Left ventricle myocardium inferior (tissue), 1 donor: ENCODE measurements at places on chromosomes 2 and 18. TPM values are rescaled to one million over a fixed set of nuclear protein-coding genes. Genes with fewer than 3 reads are reported as not detected.

GRCh38 chr2:2546046-2546445 lies 215.0 kb upstream of the MYT1L start:
- no peak for DNase-seq

GRCh38 chr2:100568989-100569388 lies 6.2 kb downstream of the PDCL3 start:
- DNase-seq = no peak

GRCh38 chr18:8704361-8705237 lies 757 bp upstream of the MTCL1 start:
- peak; percentile 92 for DNase-seq

GRCh38 chr2:155256803-155257202 lies 558.3 kb downstream of the KCNJ3 start:
- no peak for DNase-seq

DNA sequence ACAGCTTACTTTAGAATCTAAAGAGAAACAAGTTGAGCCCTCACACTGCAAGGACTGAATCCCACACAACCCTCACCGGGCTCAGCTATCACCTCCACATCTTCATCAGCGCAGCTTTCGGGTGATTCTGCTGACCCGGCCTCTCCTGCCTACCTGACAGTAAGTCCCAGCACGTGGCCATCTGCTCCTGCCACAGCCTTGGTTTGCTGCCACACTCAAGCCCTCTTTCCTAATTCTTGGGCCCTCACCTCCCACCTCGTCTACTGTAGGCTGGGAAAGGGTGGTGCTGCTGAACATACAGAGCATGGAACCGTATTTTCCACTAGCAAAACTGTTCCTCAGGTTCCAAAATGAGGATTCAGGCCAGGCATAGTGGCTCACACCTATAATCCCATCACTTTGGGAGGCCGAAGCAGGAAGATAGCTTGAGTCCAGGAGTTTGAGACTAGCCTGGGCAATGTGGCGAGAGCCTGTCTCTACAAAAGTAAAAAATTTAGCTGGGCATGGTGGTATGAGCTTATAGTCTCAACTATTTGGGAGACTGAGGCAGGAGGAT lies 55.3 kb upstream of the HAAO start:
- DNase-seq = no peak

DNA sequence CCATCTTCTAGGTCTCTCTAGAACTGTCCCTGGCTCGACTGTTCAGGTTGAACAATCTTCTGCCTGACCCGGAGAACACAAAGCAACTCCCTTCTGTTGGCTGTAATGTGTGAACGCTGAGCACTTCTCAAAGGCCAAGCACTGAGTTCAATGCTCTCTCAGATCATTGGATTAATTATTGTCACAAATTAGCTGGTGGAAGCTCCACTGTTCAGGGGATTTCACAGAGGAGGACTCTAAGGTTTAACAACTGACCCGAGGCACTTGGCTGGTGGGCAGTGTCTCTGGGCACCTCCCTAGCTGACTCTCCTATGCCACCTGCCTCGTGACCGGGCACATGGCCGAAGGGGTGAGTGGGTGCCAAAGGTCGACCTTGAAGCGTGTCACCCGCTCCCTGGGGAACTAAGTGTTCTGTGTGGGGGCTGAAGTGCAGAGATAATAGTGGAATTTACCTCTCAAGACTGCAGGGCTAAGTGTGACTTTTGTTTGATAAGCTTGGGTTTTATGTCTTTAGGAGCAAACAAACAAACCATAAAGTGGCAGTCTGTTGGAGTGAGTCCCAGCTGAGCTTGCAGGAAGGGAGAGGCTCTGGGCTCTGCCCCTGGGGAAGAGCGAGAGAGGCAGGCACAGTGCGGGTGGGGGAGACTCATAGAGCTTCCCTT lies 64.8 kb downstream of the BCL2L11 start:
- peak; percentile 52 for DNase-seq

DNA sequence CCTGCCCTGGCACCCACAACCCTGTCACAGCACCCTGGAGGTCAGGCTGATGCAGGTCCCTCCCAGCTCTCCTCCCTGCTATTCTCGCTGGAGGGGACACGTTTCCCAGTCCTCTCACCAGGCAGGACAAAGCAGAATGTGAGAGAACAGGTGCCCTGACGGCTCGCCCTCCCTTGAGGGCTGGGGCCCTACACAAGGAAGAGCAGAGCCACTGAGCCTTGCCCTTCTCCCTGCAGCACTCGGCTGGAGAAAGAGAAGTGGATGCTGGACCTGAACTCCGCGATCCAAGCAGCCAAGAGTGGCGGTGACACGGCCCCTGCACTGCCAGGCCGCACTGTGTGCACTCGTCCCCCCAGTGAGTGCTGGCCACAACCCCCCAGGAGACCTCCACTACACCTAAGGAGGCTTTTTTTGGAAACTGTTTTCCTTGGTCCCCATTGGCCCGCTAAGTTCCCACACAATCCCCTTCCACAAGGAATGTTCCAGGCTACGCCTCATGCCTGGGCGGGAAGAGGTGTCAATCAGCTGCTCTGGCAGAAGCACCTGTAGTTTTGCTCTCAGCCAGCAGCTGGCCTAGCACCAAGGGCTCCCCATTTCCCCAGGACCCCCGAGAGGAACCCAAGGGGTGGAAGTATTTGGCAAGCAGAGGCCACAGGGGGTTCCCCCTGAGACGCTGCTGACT lies 17.4 kb downstream of the STK25 start:
- DNase-seq = no peak

DNA sequence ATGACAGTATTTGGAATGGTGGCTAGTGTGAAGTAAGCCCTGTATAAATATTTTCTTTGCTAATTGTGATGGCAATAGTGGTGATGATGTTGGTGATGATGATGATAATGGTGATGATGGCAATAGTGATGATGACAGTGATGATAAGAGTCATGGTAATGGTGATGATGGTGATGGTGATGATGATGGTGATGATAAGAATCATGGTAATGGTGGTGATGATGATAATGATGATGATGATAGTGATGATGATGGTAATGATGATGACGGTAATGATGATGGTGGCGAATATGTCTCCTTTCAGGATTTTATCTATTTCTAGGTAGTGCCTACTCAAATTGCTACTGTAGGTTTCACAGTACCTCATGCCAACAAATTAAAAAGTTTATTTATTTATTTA lies 205.4 kb downstream of the GALR1 start:
- no peak for DNase-seq

DNA sequence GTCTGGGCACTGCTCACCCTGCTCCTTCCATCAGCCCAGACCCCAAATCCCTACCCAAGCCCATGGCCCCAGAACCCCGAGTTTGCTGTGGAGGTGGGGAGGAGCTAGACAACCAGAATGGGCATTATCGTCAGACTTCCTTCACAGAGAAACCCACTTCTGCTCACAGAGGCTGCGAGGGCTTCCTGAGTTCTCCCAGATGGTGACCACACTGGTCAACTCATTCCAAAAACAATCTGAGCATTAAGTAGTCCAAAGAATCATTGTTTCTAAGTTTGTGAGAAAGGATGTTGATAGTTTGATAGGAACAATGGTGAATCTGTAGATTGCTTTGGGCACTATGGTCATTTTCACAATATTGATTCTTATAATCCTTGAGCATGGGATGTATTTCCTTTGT lies 60.2 kb downstream of the LRRC30 start:
- no peak for DNase-seq

DNA sequence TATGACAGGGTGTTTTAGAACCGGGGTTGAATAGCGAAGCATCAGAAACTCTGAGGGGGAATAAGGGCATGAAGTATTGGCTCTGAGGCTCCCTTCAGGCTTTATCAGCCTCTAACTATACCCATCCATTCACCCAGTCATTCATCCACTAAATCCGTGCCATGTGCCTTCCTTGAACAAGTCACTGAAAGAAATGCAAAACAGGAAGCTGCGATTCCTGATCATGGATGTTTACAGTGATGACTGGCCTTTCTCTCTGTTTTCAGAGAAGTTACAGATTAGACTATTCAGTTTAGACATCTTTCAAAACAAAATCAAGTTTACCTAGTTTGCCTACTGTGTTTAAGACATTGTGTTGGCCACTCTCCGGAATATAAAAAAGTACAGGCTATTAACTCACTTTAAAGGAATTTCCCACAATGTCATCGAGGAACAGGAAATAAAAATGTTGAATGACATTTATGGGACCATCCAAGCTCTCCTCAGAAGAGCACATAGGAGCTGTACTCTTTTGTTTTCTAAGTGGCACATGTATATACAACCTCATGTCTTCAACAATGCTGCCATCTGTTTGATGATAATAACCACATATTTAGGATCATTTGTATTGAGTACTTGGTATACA lies 43.8 kb upstream of the SLC14A1 start:
- DNase-seq = no peak

GRCh38 chr18:11994336-11994702 lies 13.0 kb downstream of the IMPA2 start:
- DNase-seq = peak; percentile 53

DNA sequence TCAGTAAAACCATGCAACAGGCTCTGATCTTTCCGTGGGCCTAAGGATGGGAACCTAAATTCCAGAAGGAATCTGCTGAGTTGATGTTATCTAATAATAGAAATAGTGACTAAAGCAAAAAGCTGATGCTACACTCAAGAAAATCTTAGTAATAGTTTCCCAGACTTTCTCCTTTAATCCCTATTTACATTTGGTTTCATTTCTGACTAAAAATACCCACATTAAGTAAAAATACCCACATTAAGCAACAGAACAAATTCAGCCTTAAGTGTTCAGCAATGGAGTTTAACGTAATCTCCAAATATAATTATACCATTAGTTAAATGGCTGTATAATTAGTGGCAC lies 50.3 kb downstream of the CCBE1 start:
- no peak for DNase-seq

DNA sequence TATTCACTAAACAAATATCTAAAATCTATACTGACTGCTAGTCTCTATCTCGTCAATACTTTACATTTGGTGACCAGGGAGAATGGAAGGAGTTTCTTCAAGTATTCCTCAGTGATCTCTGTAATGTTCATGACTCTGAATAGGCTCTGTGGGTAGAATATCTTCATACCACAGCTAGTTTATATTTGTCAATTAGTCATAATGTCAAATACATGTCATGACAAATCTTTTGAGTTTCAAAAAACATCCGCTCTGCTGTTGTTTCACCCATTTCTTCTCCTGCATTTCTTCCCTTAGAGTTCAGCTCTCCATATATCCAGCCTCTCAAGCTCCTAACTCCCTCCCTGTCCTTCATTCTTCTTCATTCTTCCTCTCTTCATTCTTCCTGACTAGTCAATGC lies 206.5 kb upstream of the FANCL start:
- DNase-seq = no peak

- DNase-seq = no peak
Measured at GRCh38 chr2:121947674-121948073, 192.2 kb downstream of the TSN start.

DNA sequence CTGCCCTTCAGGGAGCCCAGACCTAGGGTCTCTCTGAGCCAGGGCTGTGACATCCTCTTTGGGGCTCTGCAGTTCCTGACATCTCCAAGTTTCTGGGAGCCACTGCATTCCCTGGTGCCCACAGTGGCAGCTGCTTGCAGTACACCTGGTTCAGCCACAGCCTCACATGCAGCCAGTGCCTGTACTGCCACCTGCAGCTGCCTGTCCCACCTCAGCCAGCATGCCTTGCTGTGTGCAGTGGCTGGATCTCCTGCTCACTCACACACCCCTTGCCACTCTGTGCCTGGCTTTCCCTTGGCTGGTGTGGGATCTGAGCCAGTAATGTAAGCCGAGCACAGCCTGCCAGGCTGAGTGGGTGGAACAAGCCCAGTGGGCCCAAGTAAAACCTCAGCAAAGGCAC lies 1288.7 kb downstream of the CNTNAP5 start:
- DNase-seq = no peak

DNA sequence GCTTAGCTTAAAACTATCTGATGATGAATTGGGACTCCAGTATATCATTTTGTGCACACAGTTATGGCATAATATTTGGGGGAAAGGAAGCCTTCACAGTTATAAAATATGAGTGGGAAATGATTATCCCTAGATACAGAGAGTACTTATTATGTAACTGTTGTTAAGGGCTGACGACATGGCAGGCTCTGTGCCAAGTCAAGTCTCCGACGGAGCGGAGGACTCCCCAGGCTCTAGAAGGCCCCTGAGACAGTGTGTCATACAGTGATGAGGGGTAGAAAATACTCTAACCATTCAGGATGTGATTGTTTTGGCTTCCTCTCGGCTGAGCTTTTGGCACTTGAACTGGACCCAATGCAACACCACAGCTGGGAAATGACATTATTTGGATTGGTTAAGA lies 211.8 kb downstream of the SLC8A1 start:
- peak; percentile 86 for DNase-seq

Gene PASK
- total RNA-seq = 3.4 TPM

Gene CACNB4
- 0.25 TPM for total RNA-seq

Gene ERBB4
- total RNA-seq = 8.3 TPM

Gene ERICH2
- total RNA-seq = 0.82 TPM

Gene CHRND
- not detected for total RNA-seq

Gene MATN3
- total RNA-seq = 0.22 TPM

Gene CNNM3
- total RNA-seq = 11.1 TPM

Gene UGT1A5
- not detected for total RNA-seq
